Panc1 (cell line): ENCODE measurements at places on chromosomes 7 and 10. TPM values are rescaled to one million over a fixed set of nuclear protein-coding genes. Genes with fewer than 3 reads are reported as not detected.

Gene CYP3A7
- not detected for total RNA-seq

Gene HECW1
- 0.77 TPM for total RNA-seq

Gene C10orf67
- total RNA-seq, result not detected

Gene FGL2
- not detected for total RNA-seq

Gene PPP1R9A
- total RNA-seq, result 5.0 TPM

Gene PRDX3
- 235 TPM for total RNA-seq

Gene LEP
- not detected for total RNA-seq

Gene SPOCK2
- 4.8 TPM for total RNA-seq

Gene GRB10
- total RNA-seq, result 38.3 TPM

Gene SHH
- 22.9 TPM for total RNA-seq

Gene TAS2R41
- total RNA-seq, result not detected

Gene CACNB2
- total RNA-seq, result not detected

- no peak for DNase-seq
These were observed 328.3 kb downstream of the BICC1 start for GRCh38 chr10:58840840-58841435.

DNA sequence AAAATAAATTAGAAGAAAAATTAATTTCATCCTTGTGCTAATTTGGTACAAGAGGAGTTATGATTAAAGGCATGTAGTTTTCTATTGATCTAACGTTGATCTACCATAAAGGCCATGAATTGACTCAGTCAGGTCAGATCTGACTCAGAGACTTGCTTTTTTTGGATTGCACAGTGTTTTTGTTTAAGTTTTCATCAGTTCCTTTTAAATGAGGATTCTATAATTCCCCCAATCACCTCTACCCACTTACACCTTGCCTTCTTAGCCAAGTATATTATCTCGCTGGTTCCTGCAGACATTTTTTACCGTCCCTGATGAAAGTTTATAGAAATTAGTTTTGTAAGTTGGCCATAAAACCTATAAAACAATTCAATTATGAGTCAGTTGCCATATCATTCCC, 132.4 kb upstream of the PALS2 start:
- no peak for DNase-seq

- no peak for DNase-seq
These were observed 258.8 kb downstream of the THSD7A start for GRCh38 chr7:11573128-11573750.

DNA sequence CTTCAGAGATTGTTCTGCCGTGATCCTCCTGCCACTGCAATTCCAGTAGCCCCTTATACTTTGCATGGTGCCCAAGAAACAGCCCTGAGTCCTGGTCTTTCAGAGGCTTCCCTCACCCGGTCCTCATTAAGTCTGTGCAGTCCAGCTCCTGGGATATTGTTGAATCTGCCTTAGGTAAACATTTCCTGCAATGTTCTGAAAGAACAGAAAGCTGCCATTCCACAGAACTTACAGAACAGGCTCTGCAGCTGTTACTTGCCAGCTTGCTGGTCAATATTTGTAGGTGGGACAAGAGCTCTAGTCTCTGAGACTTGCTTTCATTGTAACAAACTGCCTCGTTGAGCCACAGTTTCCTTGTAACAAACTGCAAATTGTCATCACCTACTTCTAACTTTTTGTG, 115.0 kb upstream of the KIF5B start:
- no peak for DNase-seq

DNA sequence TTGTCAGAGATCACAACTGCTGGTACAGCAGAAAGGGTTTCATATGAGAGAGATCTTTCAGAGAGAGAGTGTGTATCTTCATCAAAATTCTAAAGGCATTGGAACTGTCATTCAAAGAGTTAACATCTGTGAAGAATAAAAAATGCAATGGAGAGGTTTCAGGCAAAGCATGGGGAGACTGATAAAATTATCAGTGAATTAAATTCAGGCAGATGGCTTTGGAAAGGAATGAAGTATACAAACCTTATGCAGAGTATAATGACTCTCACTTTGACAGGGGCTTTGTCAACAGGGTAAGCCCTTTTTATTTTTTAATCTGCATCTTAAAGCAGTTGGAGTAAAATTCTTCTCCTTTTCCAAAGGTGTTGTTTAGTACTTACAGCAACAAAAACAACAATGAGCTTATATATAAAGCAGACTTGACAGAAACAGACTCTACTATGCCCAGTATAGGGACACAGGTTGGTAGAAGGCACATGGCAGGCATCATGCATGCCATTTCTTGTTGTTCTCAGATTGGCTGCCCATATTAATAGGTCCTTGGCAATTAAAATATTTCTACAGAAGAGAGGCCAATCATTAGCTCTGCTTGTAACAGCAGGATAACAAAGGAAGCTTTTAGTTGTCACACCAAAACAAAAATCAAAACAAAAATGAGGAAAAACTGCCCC, 54.9 kb upstream of the NXPH1 start:
- DNase-seq, result no peak

GRCh38 chr7:147711447-147711846, 879.1 kb upstream of the C7orf33 start:
- DNase-seq, result no peak

DNA sequence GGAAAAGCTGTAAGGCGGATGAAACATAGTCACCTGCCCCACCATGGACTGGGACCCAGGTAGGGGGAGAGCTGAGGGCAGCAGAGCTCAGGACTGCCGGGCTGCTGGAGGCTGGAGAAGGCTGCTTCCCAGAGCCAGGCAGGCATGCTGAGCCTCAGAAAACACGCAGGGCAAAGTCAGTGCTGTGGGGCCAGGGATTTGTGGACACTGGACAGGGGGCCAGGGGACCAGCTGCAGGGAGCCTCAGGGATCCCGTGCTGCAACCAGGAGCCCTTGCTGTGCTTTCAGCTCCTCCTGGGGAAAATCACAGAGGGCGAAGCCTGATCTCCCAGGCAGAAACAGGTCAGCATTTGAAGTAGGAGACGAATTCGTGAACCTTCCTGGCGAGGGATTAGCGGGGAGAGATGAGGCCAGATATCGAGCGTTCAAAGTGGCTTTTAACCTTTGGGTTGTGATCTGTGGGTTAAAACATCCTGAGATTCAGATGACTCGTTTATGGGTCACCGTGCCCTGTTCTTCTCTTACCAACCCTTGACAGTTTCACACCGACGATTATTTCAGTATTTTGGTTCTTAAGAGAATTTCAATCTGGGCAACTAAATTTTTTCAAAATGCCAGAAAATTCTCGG, 85.6 kb upstream of the SHH start:
- DNase-seq, result no peak

GRCh38 chr10:43057831-43058340, 19.0 kb upstream of the RET start:
- no peak for DNase-seq

DNA sequence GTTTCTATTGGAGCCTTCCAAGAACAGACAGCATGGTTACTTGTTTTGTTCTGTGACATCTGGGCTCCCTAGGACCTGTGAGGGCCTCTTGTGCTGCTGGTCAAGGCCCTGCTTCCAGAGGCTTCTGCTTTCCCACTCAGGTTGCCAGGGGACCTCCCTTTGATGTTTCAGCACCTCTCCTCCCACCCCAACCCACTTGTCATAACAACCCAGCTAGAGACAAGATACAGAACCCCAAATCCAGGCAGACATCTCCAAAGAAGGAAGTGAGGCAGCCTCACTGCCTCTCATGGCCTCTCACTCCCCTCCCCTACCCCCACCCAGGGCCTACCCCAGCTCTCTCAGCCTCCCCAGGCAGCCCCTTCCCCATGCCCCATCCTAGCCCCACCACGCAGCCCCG, 11.3 kb downstream of the NFKB2 start:
- DNase-seq, result no peak

- DNase-seq, result no peak
These were observed 38.6 kb downstream of the ZNF25 start for GRCh38 chr10:37937864-37938263.

- DNase-seq, result no peak
These were observed 73.8 kb upstream of the TMEM140 start for GRCh38 chr7:135074096-135074495.

DNA sequence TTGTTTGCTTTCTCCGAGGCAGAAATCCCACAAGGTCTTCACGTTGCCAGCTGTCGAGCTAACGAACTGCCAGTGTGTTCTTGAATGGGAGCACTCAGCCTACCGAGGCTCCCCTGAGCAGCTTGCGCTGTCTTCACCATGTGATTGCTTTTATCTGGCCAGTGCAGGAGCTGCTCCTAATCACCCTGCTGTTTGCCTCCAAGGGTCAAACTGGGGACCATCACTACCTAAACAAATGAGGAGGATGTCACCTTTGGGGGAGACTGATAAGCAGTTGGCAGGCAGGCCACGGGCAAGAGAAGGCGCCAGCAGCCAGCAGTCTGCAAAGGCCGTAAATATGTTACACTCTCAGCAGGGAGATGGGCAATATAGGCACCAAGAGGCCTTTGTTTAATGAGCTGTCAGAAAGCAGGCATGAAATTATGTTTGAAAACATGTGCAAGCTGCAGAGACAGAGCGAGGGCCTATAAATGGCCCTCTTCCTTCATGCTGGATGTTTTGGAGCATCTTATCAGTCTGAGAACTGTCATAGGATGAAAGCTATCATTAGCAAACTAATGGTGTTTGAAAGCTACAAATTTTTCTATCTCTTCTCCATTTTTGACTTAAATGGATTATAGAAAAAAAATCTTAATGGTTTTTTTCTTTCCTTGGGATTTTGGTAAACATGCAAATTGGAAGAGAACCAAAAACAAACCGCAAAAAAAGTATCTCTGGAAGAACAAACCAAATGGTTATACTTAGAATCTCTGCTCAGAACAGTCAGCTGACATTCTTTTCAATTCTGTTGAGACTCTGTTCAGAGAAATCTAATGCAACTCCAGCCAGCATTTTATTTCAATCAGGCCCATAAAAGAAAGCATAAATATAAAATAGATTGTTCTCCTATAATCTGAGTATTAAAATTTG, 267.3 kb upstream of the NPVF start:
- no peak for DNase-seq

DNA sequence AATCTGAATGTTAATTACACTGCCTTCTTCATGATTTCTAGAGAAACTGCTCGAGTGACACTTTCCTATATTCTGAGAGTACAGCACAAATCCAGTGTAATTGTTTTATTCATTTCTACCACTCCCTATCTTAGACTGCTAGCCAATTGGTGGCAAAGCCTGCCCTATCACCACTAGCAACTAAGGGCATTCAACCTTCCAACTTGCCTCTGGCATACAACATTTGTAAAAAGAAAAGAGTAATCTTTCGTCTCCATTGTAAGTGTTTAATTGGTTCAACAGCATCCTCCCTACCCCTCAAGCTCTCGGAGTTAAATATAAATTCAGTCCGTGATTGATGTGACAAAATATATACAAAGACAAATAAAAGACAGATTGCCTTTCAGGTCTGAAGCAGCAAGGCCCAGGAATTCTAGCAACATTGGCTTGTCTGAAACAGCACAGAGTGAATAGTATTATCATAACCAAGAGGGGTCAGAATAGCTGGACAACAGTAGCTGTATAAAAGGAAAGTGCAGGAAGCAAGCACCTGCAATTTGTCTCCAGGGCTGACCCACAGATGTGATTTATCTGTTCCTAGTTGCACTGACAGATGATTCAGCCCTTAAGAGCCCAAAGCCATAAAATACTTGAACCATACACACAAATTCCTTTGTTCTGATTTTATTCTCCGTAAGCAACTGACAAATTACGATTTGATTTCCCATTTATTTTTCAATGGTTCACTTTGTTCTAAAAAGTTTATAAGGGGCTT, 47.6 kb upstream of the ANKRD1 start:
- DNase-seq, result no peak

- DNase-seq, result no peak
These were observed 301.8 kb upstream of the ZWINT start for GRCh38 chr10:56662765-56663447.

DNA sequence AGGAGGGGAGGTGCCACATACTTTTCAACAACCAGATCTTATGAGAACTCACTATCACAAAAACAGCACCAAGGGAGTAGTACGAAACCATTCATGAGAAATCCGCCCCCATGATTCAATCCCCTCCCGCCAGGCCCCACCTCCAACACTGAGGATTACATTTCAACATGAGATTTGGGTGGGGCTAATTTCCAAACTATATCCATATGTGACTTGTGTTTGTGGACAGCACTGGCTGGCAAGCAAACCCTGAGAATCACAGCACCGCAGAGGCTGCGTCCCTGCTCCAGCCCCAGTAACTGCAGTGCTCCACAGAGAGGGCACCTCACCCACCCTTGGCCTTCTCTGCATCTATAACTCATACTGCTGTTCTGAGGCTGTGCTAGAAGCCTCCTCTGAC, 211.2 kb upstream of the PODXL start:
- DNase-seq, result no peak

DNA sequence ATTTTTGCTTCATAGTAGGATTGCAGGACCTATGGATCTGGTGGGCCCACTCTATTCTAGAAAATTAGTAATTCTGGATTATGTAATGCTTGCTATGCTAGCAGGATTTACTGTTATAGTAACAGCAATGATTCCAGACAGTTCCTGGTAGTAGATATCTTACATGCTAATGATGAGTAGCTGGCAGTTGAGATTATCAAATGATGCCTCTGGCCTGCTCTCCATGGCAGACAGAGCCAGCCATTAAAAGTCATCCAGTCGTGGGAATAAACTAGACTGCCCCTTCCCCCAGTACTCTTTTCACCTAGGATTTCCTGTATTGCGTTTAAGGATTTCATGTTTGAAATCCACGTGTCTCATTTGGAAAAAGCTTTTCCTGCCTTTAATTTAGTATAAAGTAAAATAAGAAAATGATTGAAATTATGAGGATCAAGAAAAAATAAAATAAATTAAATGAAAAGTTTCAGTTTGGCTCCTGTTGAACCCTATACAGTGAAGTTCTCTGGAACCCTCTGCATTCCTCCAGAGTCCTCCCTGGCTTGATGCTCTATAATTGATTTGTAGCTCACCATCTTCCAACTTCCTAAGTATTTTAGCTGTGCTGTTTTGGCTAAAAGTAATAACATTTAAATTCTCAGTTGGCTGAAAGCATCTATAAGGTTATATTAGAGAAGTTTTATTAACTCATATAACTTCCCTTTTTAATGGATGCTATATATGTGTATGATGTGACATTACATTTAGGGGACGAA, 14.6 kb downstream of the UMAD1 start:
- no peak for DNase-seq

DNA sequence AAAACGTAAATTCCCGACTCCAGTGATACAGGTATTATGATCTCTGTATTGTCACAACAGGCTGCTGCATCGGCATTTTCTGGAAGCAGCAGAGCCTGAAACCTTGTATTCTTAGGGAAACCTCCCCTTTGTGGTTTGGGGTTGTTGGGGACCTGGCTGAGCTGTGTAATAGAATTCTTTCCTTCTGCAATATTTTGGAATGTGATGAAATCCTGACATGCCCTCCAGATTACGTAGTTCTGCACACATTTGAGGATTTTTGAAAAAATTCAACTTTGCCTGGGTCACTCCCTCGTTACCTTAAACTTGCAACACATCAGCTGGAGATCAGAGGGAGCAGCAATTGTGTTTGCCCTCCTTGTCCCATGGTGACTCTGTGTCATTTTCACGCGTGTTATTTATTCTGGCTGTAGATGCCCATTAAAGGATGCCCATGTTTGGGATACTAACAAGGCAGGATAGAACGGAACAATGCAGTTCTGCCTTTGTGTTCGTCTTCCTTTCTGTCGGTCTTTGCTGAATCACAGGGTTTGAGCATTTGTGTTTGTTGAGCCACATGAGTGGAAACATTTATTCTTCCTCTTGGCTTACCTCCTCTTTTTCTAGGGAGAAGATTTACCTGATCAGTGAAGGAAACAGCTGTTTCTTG, 181.7 kb downstream of the TCF7L2 start:
- no peak for DNase-seq
